Upper lobe of left lung (tissue), 6 donors: ENCODE measurements at places on chromosomes 7 and 10. TPM values are rescaled to one million over a fixed set of nuclear protein-coding genes. Genes with fewer than 3 reads are reported as not detected.

The FAM25A gene
- not detected for total RNA-seq

- no peak for DNase-seq
Measured at GRCh38 chr10:101649525-101650085, 45.4 kb downstream of the FBXW4 start.

- DNase-seq: no peak
Measured at GRCh38 chr10:88828310-88828709, 23.3 kb downstream of the ANKRD22 start.

DNA sequence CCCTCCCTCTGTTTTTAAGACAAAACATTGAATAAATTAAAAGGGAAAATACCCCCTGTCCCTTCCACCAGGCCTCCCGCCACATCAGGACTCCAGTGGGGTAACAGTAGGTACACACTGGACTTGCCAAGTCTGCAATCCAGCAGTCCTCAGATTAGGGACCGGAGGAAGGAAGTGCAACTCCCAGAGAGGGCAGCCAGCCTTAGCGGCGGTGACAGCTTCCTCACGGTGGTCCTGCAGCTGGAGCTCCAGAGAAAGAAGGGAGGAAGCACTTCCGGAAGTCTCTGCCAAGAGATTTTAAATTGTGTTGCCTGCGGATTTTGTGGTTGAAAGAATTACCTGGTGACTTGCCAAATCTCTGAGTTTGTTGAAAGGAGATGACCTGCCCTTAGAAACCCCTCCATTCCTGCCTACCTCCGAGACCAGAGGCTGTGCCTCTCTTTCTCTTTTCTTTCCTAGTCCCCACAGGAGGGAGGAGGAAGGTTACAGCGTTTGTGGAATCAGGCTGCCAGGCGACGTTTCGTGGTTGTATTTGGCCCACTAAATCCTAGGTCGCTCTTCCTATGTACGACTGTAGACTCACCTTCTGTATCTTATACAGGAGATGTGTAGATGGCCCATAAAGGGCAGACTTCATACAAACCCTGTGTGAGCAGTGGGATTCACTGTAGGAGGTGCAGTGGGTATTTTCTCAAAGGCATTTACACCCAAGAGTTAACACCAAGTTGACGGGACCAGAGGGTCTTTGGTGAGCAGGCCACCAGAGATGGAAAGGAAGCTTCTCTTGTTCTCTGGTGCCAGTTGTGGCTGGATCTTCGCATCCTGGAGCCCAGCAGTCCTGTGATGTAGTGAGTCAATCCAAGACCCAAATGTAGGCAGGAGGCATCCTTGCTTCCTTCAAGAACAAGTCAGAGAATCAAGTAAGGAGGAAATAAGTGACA is 77.9 kb downstream of the INSIG1 start:
- no peak for DNase-seq

The CNTNAP2 gene
- 0.20 TPM for total RNA-seq

The ADAM22 gene
- total RNA-seq: 1.9 TPM

GRCh38 chr10:99235658-99236626 is at the start of gene HPSE2:
HPSE2 (minus strand) TSS chr10:99235852.
- DNase-seq: no peak

DNA sequence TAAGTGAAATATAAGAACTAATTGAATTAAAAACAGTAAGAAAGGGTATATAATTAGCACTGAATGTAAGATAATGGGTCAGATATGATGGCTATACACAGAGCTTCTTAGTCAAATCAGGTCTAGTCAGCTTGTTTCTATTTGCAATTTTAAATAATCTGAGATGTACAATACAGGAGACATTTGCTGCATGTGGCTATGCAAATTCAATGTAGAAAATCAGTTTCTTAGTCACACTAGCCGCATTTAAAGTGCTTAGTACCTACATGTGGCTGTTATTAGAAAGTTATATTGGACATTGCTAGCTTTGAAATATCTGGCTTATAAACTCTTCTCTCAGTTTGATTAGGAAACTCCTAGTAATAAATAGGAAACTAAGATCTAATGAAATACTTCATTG is 25.3 kb downstream of the CCDC7 start:
- no peak for DNase-seq

The EGR2 gene
- total RNA-seq: 9.3 TPM

- DNase-seq: peak; percentile 21
Measured at GRCh38 chr10:111756217-111757061, 427.1 kb downstream of the GPAM start.

The GPR26 gene
- total RNA-seq: not detected

The CTNNA3 gene
- total RNA-seq: not detected

The BLOC1S2 gene
- total RNA-seq: 40.7 TPM

- no peak for DNase-seq
Measured at GRCh38 chr10:103576862-103577261, 83.4 kb downstream of the NEURL1 start.

GRCh38 chr10:69673521-69673920 is 43.5 kb downstream of the FAM241B start:
- DNase-seq: no peak

DNA sequence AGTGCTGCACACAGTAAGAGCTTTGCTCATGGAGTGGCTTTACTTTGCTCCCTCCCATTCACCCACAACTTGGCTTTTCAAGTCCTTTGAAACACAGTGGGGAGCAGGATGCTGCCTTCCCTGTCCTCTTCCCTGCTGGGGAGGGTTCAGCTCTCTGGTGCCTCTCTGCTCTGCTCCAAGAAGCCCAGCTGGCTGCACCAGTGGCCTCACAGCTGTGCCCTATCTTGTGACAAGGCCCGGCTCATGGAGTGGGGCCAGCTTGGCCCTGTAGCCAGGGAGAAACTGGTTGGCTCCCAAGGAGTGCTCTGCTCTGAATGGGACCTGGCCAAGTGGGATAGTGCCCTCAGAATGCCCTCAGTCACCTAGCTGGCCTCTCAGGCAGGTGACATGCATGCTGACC is 212.3 kb upstream of the ZMIZ1 start:
- DNase-seq: peak; percentile 29
